ENCODE measurements at places on chromosomes 2 and 18.

DNA sequence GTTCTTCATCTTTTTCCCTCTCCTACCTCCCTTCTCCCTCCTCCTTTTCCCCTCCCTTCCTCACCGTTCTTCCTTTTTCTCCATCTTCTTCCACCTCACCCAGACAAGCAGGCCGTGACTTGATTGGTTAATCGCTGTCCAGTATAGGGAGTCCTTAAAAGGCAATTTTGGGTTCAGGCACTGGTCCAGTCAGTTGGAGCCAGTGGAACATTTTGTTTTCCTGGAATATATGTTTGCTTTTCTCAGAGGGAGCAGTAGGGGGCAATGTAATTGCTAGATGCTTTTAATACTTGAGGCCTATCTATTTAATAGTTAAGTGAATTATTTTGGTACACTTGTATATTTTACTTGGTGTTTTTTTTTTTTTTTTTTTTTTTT is 15.0 kb downstream of the ELAC1 start:
- DNase-seq: no peak

DNA sequence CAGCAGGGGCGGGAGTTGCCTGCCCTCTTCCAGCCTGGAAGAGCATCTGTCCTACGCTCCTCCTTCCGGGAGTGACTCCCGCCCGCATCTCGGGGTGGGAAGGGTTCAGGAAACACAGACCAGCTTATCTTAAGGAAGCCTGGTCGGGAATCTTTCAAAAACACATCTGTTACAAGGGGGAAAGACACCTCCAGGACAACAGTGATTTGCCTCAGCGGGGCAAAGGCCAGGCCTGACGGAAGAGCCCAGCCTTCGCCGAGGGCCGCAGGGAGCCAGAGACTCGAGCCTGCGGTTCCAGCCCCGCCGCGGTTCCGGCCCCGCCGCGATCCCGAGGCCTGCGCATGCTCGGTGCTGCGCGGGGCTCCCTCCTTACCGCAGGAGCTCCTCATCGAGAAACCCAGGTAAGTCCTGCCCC is 38.1 kb upstream of the TGIF1 start:
- no peak for DNase-seq

DNA sequence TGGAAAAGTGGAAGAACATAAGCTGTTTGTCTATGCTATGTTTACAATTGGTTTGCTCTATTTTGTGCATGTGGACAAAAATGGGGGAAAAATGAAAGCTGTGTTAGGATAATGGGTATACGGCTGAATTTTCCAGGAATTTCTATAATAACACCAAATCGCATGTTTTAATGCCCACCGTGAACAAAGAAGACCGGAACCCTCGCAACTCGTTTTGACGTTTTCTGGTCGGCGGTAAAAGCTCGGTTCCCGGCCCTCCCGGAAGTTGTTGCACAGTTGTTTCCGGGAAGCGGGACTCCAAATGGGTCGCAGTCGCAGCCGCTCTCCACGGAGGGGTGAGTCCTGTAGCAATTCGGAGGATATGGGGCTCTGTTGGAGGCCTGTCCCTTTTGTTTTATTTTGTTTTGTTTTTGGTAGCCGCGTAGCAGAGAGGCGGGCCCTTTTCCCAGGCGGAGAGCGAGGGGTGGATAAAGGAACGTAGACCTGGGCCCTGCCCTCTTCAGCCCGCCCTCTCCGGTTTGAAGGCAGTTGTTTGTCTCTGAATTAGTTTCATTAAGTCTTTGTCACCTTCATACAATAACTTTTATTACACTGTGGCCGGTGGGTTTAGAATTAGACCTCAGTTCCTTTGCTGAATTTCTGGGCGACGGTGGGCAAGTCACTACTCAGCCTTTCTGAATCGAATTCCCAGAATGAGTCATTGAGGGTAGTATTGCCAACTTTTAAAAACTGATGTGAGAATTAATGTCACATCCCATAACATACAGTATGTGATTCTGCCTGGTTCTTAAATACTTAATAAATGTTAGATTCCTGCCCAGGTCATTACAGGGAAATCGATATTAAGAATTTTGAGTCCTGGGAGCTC is at the start of gene SNRNP27:
TSS of gene SNRNP27 (plus strand) at position 273 of the 868 bp plus-strand sequence. CDS start at position 302, 29 bp downstream.
- peak; percentile 73 for DNase-seq

- no peak for DNase-seq
Observed at GRCh38 chr18:29191263-29191662, 1014.3 kb upstream of the CDH2 start.

DNA sequence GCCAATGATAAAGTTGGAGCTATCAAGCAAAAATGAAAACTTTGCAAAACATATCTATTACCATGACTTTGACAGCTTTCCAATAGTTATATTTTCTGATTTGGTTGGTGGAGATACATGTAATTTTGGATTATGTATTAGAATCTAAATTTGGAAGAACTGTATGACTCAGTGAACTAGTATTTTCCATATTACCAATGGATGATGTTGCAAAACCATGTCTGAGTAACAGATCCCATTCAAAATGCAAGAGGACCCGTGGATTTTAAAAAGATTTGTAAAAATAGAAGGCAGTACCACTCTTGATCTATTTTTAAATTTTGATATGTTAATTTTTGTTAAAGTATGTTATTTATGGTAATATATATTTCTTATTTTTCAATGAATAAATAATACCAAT is 83.0 kb downstream of the TAF4B start:
- DNase-seq: no peak

DNA sequence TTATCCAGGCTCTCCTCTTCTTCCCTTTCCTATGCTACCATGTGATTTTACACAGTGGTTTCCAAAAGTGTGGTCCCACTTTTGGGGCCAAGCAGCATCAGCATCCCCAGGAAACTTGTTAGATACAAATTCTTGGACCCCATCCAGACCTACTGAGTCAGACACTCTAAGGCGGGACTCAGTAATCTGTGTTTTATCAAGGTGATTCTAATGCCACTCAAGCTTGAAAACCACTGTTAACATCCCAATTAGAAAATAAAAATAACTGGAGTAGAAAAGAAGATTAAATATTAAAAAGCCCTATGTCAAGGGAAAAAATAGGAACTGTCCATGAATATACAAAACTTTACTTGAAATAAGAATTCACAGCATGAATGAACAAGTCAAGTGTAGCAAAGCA is 10.8 kb downstream of the DSG2 start:
- no peak for DNase-seq

DNA sequence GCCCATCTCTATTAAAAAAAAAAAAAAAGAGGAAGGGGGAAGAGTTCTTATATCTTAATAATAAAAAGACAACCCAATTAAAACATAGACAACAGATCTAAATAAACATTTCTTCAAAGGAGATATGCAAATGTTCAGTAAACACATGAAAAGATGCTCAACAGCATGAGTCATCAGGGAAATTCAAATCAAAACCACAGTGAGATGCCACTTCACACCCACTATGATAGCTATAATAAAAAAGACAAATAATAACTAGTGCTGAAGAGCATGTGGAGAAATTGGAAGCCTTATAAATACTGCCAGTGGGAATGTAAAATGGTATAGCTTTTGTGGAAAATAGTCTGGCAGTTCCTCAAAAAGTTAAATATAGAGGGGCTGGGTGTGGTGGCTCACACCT is 61.5 kb upstream of the CYP20A1 start:
- DNase-seq: no peak

GRCh38 chr2:191158193-191158592 is 7.4 kb upstream of the STAT4 start:
- DNase-seq: no peak

DNA sequence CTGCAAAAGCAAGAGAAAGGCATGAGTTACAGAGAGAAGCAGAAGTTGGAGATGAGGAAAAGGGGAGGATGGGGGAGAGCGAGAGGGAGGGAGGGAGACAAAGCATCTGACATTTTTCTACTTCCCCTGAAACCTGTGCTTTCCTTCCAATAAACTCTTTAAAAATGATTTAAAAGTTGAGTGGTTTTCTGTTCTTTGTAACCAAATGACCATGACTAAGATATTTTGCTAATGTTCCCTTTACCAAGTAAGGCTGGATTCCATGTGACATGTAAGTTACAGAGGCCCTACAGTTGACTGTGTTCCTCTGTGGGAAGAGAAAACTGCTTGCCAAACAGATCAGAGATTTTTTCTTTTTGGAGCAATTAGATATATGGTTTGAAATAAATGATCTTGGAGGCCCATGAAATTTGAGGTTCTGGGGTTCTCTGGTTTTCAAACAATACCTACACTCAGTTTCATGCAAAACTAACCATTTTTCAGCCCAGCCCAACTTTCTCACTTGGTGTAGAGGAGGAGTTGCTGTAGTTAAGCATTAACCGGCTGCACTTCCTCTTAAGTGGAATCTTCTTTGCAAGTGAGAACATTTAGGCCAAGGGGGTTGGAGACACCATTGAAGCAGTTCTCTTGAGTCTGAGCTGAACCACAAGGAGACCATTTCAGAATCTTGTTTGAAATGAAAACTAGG is 34.5 kb downstream of the INSIG2 start:
- DNase-seq: no peak

GRCh38 chr2:147204102-147204501 is 640.7 kb upstream of the ACVR2A start:
- DNase-seq: no peak

All from RWPE2 (cell line).